ENCODE measurements at places on chromosomes 12 and 14.
A peak's percentile ranks its signal among the peaks of the same experiment; 100 is the strongest.

DNA sequence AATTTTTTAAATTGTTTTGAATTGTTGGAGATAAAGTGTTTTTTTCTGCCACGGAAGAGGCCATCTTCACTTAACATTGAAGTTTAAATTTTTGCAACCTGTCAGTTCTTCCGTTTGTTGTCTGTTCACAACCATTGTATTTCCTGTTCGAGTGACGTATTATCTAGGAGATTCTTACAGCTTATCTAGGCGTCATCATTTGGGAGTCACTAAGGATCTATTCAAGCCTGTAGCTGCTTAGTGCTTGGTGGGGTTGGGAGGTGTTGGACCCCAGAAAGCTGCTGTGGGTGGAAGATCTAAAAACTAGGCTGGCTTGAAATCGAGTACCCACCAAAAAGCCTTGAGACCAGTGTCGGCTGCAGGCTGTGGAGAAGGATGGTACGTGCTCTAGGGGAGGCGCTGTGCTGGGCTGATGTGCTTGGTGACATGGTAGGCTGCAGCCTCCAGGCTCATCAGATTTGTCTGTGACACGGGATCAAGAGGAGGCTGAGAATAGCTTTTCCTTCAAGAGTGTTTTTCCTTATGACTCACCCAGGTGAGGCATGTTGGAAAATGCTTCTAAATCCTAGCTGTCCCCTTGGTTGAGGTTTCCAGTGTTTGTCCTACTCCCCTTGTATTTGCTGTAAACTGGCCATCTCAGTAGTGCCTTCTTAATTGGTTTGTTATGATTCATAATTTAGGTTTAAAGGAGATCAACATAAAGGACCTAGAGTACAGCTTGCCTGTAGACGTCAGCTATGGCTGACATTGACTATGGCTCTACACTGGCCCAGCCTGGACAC, 57.8 kb downstream of the ATG14 start:
- no peak for DNase-seq

- no peak for DNase-seq
Observed at GRCh38 chr12:104319918-104320626, 16.5 kb downstream of the EID3 start.

GRCh38 chr14:94028450-94028826, 2.3 kb downstream of the OTUB2 start:
- no peak for DNase-seq

- DNase-seq = no peak
Observed at GRCh38 chr12:54824402-54824801, 29.9 kb upstream of the MUCL1 start.

- no peak for DNase-seq
Observed at GRCh38 chr14:36582011-36582873, at the start of gene NKX2-8. NKX2-8 (minus strand) TSS chr14:36582614; CDS start chr14:36582389, 225 bp downstream.

DNA sequence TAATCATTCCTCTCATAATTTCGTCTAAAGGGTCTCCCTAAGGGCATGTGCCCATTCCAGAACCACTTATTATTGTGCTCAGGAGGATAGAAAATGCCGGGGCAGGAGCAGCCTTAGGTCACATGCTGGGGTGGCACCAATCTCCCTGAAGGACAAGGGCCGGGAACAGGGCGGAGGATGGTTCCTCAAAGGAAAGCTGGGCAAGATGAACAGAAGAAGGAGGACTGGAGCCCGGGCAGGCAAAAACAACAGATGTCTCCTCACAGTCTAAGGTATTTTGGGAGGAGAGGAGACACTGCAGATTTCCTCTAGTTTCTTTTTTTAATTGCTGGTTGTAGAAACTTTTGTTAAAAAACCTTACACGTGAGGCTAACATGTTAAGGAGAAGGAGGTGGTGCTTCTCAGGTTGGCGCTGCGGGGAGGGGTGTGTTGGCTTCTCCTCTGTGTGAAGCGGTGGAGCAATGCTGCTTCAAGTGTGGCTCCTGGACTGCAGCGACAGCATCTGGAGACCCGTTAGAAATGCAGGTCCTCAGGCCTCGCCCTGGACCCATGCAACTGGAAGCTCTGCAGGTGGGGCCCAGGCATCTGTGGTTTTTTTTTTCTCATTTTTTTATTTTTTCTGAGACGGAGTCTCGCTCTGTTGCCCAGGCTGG, 164.8 kb downstream of the AACS start:
- DNase-seq = no peak

- peak; percentile 22 for DNase-seq
Observed at GRCh38 chr14:81219759-81220579, 790 bp downstream of the GTF2A1 start.

DNA sequence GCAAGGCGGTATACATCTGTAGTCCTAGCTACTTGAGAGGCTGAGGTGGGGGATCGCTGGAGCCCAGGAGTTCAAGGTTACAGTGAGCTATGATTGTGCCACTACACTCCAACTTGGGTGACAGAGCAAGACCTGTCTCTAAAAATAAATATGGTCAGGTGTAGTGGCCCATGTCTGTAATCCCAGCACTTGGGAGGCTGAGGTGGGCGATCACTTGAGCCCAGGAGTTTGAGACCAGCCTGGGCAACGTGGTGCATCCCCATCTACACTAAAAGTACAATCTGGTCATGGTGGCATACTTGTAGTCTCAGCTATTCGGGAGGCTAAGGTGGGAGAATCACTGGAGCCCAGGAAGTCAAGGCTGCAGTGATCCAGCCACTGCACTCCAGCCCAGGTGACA, 40.6 kb downstream of the HECTD1 start:
- DNase-seq = no peak

DNA sequence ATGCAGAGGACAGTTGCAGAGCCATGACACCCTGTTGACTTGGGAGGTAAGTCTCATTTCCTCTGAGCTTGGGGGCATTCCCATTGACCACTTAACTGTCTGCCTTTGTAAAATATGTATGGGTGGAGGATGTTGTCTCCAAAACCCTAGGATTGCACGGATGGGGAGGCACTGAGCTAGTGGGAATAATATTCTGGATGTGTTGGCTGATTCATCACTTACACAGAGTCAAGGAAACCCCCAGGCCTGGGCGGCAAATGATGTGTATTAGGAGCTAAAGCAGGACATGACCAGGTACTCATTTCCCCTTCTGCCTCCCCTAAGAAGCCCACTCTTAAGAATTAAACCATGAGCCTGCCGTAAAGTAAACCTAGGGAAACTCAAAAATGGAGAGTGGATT, 319.4 kb downstream of the VRK1 start:
- no peak for DNase-seq

DNA sequence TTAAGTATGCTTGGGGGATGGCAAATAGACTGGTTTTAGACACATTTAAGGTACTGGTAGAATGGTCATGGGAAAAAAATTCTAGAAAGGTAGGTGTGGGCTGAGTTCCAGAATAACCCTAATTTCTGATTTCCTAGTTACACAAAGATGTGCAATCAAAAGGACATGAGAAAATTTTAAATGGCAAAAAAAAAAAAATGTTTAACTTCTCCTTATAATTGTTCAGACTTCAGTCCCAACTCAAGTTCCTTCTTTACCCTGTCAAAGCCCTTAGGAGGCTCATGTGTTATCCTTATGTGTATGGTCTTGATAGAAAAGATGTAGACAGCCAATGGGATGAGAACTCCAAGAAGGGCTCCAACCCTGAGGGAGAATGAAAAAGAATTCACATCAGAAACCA, 153.3 kb upstream of the PLEKHG7 start:
- no peak for DNase-seq

DNA sequence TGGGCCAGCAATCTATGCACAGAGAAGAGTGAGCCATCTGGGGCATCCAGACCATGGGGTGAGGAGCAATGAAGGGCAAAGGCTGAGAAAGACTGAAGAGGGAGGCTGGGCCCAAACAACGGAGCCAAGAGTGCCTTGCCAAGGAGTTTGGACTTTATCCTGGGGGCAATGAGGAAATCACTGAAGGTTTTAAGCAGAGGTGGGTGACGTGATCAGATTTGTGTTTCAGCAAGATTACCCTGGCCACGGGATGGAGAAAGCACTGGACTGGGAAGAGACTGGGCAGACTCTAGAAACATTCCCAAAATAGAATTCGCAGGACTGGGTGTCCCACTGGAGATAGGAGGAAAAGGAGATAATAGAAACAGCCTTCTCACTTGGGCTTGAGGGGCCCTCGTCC, 65.3 kb downstream of the DPF3 start:
- DNase-seq = no peak

DNA sequence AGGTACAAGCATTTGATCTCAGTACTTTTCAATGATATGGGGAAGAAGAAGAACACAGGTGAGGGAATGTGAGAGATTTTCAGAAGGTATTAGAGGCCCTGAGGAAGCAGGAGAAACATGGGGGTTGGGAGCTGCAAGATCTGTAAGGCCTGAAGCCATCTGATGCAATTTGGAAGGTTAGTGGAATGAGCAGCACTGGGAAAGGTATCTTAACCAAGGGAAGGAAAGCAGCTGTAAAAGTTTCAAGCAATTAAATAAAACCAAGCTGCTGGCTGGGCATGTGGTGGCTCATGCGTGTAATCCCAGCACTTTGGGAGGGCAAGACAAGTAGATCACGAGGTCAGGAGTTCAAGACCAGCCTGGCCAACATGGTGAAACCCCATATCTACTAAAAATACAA, 104.4 kb upstream of the PARP11 start:
- DNase-seq = no peak

DNA sequence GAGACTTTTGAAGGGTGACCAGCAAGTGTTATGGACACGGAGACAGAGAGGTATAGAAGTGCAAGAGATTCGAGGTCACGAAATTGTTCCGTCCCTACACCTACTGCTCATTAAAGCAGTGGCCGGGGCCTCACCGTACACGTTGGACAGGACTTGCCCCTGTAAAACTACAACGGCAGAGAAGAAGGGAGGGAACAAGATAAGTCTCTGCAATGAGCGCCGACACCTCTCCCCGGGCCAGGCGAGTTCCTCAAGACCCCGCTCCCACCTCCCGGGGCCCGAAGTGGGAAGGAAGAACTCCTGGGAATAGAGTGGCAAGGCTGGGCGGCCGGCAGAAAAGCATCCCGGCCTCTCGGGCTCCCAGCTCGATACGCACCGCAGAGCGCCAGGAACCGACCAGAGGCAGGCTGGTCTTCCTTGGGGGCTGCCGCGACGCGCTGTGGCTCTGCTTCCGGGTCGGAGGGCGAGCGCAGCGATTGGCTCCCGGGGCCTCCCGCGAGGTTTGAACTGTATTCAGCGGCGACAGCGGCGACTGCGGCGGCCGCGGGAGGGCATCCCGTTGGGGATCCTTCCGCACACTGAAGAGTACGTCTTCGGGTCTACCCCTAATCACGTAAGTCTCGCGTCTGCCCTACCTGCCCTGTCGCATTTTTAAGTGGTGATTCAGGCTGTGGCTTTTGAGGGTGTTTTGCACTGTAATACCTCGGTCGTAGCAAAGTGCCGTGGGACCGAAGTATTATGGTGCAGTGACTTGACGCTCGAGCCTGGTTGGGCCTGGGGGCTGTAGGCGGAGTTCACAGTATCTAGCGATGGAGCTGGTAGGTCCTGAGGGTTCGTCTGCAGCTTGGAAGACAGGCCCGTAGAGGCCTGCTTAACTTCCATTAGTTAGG, at the start of the genes NUP37 and PARPBP:
Gene NUP37, minus strand, starts transcription at position 441 of the 890 bp plus-strand sequence. CDS start 1,596 bp downstream, outside the sequence.
Gene PARPBP, plus strand, starts transcription at position 510 of the 890 bp plus-strand sequence. CDS start 3,706 bp downstream, outside the sequence.
- peak; percentile 82 for DNase-seq

- DNase-seq = no peak
Observed at GRCh38 chr12:94922561-94922960, 80.9 kb downstream of the NDUFA12 start.
